ENCODE measurements at places on chromosomes 1 and 21.

DNA sequence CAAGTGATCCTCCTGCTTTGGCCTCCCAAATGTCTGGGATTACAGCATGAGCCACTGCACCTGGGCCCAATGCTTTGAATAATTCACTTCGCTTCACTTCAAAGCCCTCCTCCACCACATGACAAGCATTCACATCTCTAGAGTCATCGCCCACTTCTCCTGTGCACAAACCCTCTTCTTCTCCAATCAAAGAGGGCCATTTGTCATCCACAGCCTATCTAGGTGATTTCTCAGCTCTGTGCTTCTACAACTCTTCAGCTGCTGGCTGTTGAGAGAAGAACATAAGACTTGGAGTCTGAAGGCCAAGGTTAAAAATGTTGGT, 20.1 kb upstream of the PSMB2 start:
- DNase-seq = no peak

- DNase-seq = no peak
These were observed 325.9 kb upstream of the AJAP1 start for GRCh38 chr1:4328402-4329071.

DNA sequence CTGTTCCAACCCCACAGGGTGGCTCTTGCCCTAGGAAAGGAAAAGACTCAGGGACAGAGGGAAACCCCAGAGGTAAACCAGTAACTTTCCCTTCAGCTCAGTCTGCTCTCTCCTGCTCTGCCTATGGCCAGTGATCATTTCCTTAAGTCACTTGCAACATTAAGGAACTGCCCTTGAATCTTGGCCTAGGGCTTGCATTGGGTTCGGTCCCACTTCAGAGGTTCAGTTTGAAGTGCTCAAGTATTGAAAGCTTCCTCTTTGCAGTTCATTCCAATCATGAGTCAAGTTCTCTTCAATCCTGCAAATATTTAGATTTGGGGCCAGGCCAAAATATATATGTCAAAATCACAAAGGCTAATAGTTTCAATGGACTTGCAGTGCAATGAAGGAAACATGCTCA, 97.7 kb upstream of the IRF2BP2 start:
- DNase-seq = no peak

DNA sequence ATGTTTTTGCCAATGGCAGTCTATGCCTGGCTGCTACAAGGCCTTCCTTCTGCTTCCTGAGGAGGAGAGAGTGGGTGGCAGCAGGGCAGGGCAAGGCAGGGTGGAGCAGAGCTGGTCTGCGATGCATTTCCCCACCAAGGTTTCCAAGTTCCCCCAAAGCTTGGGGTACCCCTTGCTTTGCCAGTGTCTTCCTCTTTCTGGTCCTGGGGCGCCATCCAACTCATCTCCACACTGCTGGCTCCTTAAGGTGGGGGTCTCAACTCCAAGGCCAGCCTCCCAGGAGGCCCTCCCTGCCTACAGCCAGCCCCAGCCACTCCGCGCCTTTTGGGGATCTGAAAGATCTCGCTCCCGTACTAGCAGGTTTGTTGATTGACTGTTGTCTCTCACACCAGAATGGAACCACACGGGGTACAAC, 3.9 kb upstream of the SKI start:
- DNase-seq = no peak

DNA sequence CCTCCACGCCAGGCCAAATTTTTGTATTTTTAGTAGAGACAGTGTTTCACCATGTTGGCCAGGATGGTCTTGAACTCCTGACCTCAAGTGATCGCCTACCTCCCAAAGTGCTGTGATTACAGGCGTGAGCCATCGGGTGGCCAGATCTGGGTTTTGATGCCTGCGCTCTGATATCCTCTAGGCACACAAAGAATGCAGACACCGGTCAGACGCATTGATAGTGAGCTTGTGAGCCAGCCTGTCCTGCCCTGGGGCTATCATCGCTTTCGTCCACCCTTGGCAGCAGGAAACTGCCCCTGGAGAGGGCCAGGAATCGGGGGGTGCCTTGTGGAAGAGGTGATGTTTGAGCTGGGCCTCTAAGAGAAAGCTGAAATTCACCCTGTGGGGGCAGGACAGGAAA, 4.0 kb downstream of the FBLIM1 start:
- DNase-seq = no peak

DNA sequence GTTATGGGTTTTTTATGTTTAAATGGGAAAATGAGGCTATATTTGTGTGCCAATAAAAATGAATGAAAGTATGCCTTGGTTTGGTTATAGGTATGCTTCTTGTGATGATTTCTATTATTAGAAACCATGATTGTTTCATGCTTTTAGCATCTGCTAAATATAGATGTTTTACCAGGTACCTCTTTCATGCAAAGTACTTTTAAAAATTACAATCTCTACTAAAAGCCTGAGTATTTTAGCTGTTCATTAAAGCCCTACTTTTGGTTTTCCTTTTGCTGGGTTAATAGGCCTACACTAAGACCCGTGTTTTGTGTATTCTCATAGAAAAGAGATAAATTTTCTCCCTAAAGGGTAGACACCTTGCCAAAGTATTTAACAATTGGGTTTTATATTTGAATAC, 32.0 kb downstream of the MTF2 start:
- no peak for DNase-seq

GRCh38 chr1:104593413-104594187, 843.9 kb downstream of the AMY1C start:
- no peak for DNase-seq

GRCh38 chr1:48017716-48018115, 20.5 kb upstream of the TRABD2B start:
- no peak for DNase-seq

DNA sequence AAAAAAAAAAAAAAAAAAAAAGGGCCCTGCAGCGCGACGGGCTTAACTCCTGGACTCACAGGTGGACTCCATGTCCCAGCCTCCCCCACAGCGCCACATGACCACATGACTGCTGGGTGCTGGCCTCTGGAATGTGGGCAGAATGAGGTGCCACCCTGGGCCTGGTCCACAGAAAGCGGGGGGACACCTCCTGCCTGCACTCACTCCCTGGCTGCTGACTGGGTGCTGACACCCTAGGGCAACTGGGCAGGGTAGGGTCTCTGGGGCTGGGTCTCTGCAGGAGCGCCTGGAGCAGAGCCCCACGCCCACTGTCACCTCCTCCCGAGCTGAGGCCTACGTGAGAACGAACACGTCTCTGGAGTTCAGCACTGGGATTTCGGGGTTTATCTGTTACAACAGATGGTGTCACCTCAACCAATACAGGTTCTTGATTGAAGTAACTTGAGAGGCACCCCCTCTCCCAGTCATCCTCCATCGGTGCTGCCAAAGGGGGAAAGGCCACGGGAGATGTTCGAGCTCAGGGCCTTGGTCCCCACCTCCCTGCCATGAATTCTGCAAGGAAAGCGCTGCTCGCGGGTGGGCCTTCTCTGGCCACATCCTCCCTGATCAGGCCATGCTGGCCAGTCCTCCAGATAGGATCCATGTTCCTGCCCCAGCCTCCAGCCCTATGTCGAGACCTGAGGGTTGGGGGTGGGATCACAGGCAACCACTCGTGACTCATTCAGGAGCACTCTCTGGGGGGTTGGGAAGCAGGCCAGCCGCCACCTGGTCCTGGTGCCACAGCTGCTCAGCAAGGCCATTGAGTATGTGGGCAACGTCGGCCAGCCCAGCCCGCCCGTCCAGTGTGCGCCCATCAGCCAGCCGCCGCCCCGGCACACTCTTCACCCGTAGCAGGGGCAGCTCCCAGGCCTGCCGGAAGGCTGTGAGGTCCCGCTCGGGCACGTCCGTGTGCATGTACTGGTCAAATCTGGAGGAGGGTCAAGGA, 5.4 kb downstream of the CPLANE2 start:
- no peak for DNase-seq

DNA sequence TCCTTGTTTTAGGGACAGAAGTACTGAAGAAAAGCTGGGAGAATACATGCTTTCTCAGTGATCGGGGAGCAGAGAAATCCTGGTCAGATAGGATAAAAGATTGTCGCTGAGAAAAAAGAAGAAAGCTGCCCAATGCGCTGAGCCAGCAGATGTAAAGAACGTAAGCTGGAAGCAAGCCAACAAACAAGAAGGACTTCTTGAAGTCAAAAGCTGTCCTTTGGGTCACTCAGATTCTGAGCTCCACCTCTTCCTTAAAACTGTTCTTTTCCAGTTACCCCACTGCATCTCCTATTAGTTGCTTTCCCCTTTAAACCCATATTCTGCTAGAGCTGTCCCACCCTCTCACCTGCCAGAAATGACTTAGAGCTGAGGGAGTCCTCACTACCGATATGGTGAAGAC, 64.8 kb downstream of the GPR137B start:
- DNase-seq = no peak

DNA sequence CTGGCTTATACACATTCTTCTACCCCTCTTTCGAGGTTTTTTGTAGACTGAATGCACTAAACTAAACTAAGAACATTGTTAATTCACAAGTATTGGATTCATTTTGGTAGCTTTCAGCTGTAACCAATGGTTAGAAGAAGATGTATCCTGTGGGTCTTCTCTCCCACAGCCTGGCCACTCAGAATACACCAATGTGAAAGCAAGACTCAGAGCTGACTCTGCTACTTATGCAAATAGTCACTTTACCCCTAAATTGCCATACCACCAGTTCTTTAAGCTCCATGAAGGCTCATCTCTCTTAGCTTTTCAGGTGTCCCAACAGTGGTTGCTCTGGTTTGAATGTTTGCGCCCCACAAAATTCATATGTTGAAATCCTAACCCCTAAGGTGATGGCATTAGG, 60.1 kb downstream of the RGS13 start:
- no peak for DNase-seq

DNA sequence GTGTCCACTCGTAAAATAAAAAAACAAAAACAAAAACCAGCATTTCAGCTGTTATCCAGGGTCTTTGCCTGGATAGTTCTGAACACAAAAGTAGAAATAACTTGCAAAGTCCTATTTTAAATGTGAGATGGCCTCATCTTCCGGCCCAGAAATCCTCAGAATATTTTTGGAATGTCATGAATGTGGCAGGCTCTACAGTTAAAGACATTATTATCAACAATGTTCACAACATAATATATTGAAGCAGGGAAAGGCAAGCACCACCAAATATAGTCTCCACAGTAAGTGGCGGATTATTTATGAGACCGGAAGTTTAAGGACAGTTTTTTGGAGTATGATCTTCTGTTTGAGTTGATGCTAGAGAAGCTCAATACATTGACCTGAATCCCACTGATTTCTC, 1.2 kb upstream of the C1orf198 start:
- no peak for DNase-seq

DNA sequence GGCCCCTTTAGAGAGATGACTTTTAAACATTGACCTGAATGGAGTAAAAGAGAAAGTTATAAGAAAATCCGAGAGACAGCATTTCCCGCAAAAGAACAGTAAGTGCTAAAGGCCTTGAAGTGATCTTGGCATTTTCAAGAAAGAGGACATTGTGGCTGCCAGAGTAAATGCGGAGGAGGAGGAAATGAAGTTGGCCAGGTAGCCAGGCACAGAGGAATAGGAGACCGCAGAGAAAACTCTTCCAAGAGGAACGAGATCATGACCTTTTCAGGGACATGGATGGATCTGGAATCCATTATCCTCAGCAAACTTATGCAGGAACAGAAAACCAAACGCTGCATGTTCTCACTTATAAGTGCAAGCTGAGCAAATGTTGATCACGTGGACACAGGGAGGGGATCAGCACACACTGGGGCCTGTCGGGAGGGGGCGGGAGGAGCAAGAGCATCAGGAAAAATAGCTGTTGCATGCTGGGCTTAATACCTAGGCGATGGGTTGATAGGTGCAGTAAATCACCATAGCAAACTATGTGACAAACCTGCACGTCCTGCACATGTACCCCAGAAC, 49.7 kb downstream of the EEIG2 start:
- DNase-seq = no peak

DNA sequence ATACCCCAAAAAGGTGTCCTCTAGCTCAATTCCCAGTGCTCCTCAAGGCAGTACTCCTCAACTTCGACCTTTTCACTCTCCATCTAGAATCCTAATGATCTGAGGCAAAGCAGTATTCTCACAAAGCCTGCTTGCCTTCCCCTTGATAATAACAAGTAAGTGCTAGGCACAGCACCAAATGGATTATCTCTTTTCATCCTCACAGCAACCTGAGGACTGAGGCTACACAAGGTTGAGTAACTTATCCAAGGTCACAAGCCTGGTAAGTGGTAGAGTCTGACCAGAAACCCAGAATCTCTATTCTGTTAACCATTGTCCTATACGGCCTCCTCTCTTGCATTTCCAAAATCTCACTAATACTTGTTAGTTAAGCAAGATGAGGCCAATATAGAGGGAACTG, 5.1 kb downstream of the SYDE2 start:
- DNase-seq = no peak

- no peak for DNase-seq
These were observed 467.6 kb upstream of the ZRANB2 start for GRCh38 chr1:71548398-71548890.

DNA sequence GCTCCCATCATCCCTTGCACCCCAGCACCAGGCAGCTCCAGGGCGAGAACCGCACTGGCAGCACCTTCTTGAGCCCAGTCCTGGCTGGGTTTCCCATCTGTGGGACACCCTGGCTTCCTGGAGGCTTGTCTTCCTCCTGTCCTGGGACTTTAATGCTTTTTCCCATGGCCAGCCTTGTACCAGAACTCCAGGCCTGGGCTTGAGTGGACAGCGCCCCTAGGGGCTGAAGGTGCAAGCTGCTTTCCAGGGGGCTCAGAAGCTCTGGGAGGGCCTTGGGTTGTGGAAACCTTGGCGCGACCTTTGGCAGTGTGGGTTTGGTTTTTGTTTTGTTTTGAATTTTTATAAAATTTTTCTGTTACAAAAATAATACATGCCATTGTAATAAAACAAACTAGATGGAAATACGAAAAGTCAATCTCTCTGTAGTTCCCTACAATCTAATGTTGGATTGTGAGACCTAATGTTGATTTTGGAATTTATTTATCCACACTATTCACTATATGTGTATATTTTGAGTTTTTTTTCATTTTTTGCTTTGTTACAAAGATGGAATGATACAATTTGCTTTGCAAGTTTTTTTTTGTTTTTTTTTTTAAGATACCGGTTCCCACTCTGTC, 33.8 kb upstream of the RPL11 start:
- DNase-seq = peak; percentile 48

- no peak for DNase-seq
These were observed 7.3 kb upstream of the S100A3 start for GRCh38 chr1:153556348-153556747.

DNA sequence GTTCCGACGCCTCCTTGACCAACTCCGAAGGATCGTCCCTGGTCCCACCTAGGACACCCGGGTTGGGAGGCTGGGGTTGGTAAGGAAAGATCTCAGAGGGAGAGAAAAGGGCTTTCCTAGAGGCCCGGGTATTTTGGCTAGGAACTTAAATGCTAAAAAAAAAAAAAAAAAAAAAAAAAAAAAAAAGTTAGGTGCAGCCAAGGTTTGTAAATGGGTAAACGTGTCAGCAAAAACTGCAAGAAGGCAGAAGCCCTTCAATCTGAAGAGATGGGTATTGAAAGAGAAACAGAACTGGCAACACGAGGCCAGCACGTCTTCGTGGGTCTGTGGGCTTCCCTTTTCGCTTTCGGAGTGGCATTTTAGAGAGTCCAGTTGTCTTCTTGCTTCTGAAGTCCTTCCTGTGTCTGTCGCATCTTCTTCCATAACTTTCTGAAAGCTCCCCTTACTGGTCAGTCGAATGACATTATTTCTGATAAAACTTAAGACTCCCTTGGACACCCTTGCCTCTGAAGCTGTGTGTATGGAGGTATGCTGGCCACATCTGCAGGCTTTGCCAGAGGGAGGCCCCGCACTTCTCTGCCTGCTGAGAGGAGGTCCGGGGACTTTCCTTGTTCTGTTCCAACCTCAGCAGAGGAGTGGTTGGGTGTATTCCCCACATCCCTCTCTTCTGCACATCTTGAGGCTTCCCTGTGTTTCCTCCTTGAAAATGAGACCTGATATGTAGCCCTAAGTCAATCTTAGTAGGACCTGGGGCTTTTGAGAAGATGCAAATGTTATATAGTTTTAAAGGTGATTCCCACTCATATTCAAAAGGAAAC, 745 bp downstream of the RCSD1 start:
- no peak for DNase-seq
